ENCODE measurements at places on chromosomes 16 and 17.

DNA sequence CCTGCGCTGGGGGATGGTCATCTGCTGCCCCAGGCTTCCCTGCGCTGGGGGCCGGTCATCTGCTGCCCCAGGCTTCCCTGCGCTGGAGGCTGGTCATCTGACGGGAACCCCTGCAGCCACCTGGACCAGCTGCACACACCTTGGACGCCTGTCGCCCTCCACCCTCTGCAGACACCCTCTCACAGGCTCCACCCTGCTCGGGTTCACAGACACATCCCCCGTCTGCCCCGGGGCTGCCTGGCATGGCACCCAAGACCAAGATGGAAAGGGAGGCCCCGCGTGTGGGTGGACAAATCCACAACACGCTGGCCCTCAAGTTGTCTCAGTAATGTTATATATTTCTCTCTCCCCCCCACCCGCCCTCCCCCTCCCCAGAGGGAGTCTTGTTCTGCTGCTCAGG, 89.6 kb downstream of the ANKRD11 start:
- DNase-seq, result no peak

- DNase-seq, result no peak
These were observed 139.8 kb upstream of the ELAC2 start for GRCh38 chr17:13157656-13158055.

DNA sequence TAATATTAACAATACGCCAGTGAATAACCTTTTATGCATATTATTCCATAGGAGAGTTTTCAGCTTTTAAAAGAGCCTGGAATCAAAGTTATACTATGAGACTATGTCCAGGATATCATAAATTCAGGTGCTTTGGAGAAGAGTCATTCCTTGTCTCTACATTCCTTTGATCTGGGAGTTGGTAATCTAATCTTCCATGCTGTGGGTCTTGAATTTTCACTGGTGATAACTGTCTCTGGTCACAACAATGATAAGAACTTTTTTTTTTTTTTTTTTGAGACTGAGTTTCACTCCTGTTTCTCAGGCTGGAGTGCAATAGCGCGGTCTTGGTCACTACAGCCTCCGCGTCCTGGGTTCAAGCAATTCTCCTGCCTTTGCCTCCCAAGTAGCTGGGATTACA, 50.8 kb downstream of the CHD9 start:
- DNase-seq, result no peak

DNA sequence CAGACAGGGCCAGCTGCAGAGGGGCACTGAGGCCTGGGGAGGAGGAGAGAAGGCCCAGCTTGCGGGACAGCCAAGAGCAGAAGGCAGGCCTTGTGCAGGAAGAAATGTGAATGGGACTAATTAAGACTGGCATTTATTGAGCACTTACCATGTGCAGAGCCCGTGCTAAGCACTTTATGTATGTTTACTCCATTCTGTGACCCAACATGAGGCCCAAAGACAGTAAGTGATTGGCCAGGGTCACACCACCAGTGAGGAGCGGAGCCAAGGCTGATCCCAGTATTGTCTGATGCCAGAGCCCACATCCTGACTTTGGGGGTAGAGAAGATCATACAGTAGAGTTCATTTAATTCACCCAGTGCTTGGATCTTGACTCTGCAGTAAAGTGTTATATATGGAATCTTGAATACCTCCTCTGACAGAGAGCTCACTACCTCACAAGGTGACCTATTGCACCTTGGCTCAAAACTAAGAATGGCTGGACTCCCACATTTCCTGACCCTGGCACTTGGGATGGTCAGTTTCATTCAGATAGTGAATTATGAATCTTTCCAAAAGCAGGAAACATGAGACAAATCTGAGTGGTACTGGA, 13.6 kb downstream of the KATNB1 start:
- DNase-seq, result no peak

DNA sequence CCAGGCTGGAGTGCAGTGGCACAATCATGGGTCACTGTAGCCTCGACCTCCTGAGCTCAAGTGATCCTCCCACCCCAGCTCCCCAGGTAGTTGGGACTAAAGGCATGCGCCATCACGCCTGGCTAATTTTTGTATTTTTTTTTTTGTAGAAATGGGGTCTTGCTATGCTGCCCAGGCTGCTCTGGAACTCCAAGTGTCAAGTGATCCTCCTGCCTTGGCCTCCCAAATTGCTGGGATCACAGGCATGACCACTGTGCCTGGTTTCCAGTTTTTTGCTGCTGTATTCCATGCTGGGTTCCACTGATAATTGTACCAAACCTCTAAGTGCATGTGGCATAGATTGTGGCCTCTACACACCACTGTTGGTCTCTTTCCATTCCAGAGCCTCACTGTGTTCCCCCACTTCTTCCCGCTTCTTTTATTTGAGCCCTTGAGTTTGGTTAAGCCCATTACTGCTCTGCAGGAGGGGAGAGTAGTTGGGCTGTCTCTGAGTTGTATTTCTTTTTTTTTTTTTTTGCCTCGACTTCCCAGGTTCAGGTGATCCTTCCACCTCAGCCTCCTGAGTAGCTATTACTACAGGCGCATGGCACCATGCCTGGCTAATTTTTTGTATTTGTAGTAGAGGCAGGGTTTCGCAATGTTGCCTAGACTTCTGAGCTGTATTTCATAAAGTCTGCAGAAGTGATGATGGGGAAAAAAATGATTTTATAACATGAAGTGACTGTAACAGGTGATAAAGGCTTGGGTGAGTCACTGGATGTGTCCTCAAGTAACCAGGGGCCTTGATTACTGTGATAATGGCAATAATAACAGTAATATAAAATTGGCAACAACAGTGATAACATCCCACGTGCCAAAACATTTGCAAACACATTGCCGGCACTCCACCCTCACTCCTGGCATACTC, 30.0 kb downstream of the EEF2K start:
- DNase-seq, result no peak

DNA sequence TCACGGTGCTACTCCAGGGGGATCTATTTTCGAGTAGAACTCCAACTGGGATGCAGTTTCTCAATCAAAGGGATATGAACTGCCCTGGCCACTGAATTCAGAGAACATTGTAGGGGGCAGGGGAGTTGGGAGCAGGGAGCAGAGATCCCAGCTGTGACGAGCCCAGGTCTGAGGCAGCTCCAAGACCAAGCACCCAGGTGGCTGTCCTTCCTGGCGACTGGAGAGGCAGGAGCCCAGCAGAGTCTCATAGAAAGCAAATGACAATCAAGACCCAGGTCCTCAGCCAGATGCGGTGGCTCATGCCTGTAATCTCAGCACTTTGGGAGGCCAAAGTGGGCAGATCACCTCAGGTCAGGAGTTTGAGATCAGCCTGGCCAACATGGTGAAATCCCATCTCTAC, 60.1 kb downstream of the TK2 start:
- DNase-seq, result no peak
